ENCODE measurements at places on chromosomes 3 and 15. TPM values are rescaled to one million over a fixed set of nuclear protein-coding genes. Genes with fewer than 3 reads are reported as not detected.
A peak's percentile ranks its signal among the peaks of the same experiment; 100 is the strongest.

- DNase-seq = no peak
- H3K4me3 ChIP-seq = no peak overlapping the region
Measured at GRCh38 chr3:174098746-174099145, 701.2 kb downstream of the NLGN1 start.

DNA sequence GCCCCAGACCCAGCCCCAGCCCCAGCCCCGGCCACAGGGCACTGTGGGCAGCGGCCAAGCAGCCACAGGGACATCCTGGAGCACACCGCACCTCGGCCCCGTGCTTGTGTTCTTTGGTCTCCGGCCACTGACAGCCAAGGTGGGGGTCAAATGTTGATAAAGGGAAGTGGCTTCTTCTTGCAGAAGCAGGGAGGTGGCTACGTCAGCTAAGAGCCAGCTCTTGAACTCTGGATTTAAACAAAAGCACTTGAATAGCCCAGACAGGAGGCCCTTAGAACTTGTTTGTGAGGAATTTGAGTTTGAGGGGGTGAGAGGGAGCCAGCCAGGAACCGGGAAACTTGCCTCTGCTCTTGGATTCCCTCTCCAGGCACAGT, 135.8 kb upstream of the ABHD17C start:
- no peak for DNase-seq
- H3K27ac ChIP-seq = no peak overlapping the region
- H3K4me3 ChIP-seq = no peak overlapping the region
- H3K4me1 ChIP-seq = no peaks in the 10 kb centered on the region
- no peaks in the 10 kb centered on the region for H3K27me3 ChIP-seq

DNA sequence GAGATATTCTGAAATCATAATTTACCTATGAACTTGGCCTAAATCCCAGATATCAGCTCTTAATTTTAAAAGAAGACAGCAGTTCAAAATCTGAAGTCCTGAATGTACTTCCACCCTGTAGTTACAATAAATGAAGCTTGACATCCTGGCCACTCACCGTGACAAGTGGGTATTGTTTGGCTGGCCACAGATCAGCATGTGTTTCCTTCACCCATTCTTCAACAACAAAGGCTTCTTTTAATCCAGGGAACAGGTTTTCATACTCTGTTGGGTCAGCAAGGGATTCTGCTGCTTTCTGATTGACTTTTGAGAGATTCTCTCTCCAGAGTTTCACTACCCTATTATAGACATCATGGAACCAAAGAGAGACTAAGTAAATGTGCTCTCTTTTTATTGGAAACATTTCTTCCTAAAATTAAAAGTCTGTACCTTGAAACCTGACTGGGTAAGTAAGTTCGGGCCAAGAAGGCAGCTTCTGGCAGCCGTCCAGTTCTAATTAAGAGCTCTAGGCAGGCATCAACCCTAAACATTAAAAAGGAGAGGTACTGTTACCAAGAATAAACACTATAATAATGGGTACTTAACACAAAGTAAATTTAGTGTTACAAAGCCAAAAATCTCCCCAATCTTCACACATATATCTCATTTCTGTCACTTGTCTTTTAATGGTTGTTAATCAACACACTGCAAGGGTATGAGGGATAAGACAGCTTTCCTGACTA, 15.2 kb downstream of the MRPS22 start:
- H3K4me1 ChIP-seq = no peaks in the 10 kb centered on the region
- no peak for DNase-seq
- no peak overlapping the region for H3K27ac ChIP-seq
- H3K27me3 ChIP-seq = no peaks in the 10 kb centered on the region
- H3K4me3 ChIP-seq = no peak overlapping the region
- peaks cover 100% of the 10 kb centered on the region for H3K36me3 ChIP-seq

DNA sequence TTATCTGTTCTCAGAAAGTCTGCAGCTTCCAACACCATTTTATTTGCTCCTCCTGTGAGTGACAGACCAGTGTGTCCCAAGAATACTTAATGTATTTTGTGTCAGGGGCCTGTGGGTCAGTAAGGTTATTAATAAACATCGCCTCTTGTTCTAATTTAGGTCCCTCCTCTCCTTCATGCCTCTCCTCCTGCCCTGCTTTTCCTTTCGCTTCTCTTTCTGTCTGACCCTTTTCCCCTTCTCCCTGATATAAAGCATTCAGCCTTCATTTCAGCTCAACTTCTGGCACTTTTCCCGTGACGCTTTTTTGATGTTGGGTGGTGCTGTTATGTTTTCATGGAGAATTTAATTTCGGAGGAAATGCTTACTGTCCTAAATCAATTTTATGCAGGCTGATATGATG, 29.7 kb upstream of the NR2F2 start:
- DNase-seq = no peak
- no peaks in the 10 kb centered on the region for H3K36me3 ChIP-seq

ACP3 gene
- total RNA-seq = 9.0 TPM

GRCh38 chr3:129934234-129935123, 40.0 kb upstream of the TRH start:
- H3K4me3 ChIP-seq = no peak overlapping the region
- no peaks in the 10 kb centered on the region for H3K27me3 ChIP-seq
- peak; percentile 61 for DNase-seq
- H3K36me3 ChIP-seq = no peaks in the 10 kb centered on the region

NOX5 gene
- total RNA-seq = 13.4 TPM

SCAANT1 gene
- total RNA-seq = not detected

SLCO2A1 gene
- total RNA-seq = 20.2 TPM

HTR3D gene
- not detected for total RNA-seq

TICRR gene
- 2.1 TPM for total RNA-seq
